SK-N-SH treated with all-trans-retinoic acid at 6 μM for 48 hours (cell line): ENCODE measurements at places on chromosomes 1 and 21.

- ATAC-seq: no peak
Observed at GRCh38 chr1:183404476-183404875, 13.7 kb downstream of the NMNAT2 start.

DNA sequence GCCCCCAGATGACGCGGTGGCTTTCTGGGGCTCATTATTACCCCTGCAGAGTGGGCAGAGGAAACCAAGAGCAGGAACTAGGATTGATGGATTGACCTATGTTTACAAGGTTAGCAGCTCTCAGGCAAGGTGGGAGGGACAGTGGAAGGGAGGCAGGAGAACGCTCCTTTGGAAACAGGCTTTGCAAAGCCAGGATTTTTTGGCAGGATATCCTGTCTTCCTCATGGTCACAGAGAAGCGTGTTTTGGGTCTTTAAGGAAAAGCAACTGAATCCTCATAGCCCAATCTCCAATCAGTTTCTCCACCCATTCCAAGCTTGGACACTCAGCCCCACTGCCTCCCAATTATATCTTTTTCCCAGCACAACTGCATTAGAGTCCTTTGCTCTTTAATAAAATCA is 105.6 kb upstream of the SOD1 start:
- no peak for ATAC-seq

- peak; percentile 86 for ATAC-seq
Observed at GRCh38 chr1:169601096-169601881, 15.0 kb upstream of the F5 start.

DNA sequence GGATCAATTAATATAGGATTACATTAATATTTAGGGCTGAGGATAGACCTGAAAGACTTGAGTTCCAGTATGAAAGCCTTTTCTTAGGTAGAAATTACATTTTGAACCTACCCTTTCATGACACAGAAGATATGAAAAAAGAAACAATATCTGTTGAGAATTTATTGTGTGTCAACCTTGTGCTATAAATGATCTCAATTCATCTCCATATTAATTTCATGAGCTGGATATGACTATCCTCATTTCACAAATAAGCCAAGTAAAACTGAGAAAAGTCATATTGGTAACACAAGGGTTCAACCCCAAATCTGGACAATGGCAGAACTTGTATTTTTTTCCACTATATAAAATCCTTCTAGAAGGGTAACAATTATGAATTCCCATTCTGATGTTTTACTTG is 120.0 kb downstream of the TRIM33 start:
- no peak for ATAC-seq

DNA sequence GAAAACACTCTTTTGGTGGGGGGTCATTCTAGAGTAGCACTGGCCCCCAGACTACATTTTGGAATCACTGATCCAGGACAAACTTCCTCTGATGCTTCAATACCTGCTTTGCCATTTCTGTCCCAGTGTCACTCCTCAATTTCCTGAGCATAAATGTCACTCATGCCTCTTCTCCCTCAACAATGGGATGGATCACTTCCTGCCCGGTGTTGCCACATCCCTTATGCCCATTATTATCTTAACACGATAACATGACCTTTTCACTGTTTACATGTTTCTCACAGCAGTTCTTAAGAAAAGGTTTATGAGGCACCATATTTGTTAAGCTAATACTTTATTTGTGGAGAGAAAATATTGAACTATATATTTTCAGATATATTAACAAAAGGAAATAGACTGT is 3.9 kb upstream of the ITLN1 start:
- ATAC-seq: no peak

DNA sequence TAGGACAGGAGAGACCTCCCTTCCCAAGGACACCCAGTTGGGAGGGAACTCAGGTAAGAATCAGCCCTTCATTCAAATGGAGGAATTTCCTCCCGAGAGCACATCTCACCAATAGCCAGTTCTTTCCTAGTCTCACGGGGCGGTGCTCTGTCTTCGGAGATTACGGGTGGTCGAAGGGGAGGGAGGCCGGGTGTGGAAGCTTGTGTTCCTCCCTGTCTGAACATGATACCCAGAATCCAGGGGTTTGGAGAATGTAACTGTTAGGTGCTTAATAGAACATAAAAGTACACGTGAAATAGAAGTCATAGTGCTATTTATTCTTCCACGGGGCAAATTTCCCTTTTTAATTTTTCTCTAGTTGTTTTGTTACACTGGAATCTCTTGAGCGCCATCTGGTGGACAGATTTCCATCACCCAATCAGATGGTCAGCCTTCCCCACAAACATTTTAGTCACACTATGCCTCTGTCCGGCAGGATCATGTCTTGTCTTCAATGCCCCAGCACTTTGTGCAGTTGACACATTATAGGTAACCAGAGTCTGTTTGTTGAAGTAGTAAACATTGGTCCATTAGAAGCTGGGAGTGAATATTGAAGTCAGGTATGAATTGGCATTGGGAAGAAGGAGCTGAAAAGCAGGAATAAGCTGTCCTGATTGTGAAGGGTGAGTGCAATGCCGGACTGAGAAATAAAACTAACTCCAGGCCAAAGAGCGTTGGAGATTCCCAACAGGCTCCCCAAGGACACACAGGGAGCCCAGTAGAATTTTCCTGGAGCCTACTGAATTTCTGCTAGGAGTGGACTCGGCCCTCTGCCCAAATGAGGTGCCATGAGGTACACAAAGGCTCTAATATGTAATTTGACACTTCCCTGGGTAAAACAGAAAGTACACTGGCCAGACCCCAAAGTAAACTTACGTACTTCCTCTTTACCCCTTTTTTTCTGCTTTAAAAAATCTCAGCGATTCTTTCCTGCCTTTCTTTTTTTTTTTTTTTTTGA is 27.6 kb upstream of the ZNF697 start:
- ATAC-seq: peak; percentile 86

GRCh38 chr1:30637183-30637980 is 86.0 kb downstream of the MATN1 start:
- no peak for ATAC-seq

DNA sequence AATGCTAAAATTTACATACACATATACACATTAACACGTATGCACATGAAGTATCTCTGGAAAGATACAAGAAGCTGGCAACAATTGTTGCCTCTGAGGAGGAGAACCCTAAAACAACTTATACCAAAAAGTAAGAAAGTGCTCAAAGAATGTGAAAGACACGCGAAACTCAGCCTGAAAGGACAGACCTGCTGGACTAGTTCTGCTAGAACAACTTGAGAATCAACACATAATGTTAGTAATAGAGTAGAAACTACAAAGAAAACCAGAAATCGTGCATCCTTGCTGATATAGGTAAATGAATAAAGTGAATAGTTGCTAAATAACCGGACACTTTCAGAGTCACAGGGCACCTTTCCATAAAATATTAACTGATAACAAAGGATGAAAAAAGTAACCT is 242.5 kb downstream of the RERE start:
- ATAC-seq: no peak

- no peak for ATAC-seq
Observed at GRCh38 chr1:191579019-191579418, 579.2 kb upstream of the RGS18 start.

GRCh38 chr1:42130061-42130660 is 23.0 kb upstream of the GUCA2B start:
- ATAC-seq: no peak

GRCh38 chr1:89954401-89954800 is 40.5 kb upstream of the ZNF326 start:
- no peak for ATAC-seq

DNA sequence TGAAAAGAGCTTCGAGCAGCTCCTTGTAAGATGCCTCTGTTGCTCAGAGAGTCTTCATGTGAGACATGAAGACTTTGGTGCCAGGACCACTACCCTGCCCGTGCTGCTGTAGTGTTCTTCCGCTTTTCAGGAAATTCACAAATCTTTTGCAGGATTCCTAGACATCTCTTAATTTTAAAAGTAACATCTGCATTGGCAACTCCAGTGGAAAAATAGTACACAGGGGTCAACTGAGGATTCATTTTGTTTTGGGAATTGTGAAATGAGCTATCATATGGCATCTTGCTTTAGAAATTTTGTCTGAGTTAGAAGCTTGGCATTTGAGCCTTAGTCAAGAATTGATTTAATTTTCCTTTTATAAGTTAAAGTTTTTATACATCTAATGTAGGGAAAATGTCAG is 7.2 kb downstream of the PRDM2 start:
- ATAC-seq: no peak

GRCh38 chr1:200673952-200674823 is 4.5 kb upstream of the DDX59 start:
- ATAC-seq: no peak

DNA sequence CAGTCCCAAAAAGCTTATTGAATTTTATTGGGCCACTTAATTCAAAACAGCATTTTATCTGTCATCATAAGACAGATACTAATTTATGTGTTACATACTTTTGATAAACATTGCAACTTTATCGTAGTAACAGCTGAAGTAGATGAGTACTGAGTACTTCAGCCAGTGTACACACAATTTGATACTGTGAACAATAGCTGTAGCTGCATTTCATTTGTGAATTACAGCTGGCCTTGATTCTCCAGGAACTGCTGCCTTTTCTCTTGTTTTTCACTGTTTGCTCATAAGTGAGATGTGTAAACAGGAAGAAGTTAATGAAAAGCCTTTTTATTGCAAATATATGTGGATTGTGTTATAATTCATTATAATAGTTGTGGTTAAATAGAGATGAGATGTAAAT is 10.2 kb downstream of the UAP1 start:
- peak; percentile 43; the same call in 2 of the 3 replicates for ATAC-seq

DNA sequence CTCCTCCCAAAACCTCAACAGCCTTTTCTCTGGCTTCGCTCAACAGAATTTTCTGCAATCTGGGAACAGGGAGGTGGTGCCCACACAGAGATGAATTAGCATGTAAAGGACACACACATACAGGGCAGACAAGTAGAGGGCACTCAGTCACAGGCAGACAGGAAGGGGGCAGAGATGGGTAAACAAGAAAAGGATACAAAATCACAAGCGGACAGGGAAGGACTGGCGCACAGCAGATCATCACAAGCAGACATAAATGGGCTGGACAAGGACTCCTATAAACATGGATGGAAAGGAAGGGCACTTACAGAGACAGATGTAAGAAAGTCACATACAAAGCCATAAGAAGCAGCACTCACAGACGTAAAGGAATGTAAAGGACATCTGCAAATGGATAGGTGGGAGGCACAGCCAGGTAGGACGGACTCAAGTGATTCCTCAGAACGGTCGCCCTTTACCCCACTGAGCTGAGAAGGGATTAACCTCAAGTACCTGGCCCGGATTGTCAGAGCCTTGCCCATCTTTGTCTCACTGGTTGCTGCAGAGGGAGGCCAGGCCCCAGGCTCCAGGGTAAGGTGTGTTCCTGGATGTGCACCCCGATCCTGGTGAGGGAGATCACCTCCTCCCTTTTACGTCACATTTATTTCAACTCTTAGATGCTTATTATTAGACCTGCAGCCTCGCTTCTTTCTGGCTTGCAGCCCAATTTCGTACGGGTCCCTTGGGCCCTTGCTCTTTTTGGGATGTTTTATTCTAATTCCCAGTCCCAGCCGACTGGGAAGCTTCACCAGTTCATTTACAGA is 836 bp upstream of the PRCC start:
- ATAC-seq: peak; percentile 16

DNA sequence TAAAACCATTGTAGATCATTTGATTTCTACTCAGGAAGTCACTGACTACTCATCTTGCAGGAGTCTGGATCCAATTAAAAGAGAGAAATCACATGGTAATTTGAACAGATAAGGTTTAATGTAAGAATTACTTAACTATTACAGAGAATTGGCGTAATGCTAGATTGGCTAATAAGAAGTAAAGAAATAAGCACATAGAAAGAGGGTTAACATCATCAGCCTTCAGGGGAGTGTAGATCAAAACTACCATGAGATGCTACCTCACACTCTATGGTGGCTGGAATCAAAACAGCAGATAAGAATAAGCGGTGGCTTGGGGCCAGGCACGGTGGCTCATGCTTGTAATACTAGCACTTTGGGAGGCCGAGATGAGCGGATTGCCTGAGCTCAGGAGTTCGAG is 11.7 kb downstream of the ST3GAL3 start:
- ATAC-seq: peak; percentile 83

- peak; percentile 48 for ATAC-seq
Observed at GRCh38 chr1:203026666-203027663, 674 bp downstream of the PPFIA4 start.

- peak; percentile 46; the same call in 2 of the 3 replicates for ATAC-seq
Observed at GRCh38 chr21:44449473-44450363, 5.6 kb upstream of the LRRC3 start.

DNA sequence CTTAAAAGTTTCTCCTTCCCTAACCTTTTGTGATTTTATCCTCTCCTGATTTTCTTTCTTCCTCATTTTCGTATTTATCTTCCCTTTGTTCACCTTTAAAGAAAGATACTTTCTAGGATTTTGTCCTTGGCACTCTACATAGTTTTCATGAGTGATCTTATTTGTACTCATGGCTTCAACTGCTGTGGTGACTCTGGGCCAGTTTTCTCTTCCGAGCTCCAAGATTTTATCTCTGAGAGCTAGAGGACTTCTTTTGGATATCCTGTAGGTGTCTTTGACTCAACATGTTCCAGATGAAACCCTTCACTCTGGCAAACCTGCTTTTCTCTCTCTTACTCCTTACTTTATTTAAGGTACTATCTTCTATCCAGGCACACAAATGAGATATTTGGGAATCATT is 53.7 kb upstream of the MACF1 start:
- no peak for ATAC-seq

DNA sequence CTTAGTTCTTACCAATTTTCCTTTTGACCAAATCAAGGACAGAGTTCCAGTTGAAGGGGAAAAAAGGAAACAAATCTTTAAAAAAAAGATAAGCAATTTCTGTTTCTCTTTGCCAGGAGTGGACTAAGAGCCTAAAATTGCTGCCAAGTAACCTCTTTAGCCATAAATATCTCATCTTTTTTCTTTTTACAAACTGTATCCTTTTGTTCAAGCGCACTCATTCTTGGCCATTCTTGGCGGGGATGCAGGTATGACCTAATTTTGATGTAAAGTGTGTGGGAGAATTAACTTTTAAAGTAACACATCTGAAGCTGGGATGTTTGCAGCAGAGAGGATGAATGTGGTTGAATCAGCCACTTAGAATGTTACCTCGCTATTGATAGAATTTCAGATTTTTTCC is 13.4 kb upstream of the KIF1B start:
- ATAC-seq: peak; percentile 58

DNA sequence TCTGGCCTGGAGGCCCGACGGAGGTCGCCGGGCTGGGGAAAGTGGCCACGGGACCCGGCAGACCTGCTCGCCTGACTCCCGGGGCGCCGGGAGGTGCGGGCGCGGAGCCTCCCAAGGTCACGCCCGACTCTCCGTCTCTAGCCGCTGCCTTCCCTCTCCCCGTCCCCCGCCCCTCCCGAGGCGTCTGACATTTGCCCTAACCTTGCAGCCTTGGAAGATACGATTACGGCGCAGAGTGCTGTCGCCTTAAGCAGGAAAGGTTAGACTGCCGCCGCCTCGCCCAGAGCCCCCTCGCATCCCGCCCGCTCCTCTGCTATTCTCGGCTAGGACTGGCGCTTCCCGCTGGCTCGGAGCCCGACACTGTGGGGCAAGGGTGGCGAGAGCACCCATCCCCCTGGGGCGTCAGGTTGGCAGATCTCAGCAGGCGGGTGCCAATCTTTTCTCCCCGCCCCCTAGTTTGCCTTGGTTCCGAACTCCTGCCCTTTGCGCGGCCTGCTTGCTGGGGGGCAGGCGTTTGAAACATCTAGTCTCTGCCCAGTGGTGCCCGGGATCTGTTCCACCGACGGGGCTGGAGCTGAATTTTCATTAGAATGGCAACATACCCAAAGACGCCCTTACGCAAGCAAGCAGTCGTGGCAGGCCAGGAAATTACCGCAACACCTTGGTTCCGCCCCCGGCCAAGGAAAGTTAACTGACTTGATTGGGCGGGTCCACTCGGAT is 835 bp downstream of the PGM1 start:
- ATAC-seq: peak; percentile 68

- ATAC-seq: peak; percentile 89
Observed at GRCh38 chr1:10755970-10756521, 40.4 kb downstream of the CASZ1 start.
